Fibroblast of skin of left quadriceps (primary cell): ENCODE measurements at places on chromosomes 3 and 15.

DNA sequence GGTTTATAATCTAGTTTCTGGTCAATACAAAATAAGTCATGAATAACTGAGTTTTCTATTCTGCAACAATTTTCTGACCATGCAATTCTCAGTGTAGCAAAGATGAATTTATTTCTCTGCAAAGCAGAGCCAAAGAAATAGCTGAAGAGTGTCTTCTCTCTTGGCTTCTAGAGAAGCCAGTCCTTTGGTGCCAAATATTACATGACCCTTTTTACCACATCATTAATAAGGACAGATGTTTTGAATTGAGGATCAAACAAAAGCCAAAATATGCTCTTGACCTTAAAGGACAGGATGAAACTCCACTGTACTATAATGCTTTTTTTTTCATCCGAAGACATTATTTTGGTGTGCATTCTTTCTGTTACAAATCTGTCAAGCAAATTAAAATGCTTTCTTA, 40.2 kb upstream of the OSTN start:
- DNase-seq: no peak

- peak; percentile 87 for DNase-seq
Observed at GRCh38 chr15:49235446-49236124, 65.5 kb downstream of the GALK2 start.

- DNase-seq: no peak
Observed at GRCh38 chr3:124246949-124247348, 255.0 kb upstream of the ROPN1 start.

GRCh38 chr15:47741907-47742306, 24.6 kb downstream of the SEMA6D start:
- DNase-seq: no peak

DNA sequence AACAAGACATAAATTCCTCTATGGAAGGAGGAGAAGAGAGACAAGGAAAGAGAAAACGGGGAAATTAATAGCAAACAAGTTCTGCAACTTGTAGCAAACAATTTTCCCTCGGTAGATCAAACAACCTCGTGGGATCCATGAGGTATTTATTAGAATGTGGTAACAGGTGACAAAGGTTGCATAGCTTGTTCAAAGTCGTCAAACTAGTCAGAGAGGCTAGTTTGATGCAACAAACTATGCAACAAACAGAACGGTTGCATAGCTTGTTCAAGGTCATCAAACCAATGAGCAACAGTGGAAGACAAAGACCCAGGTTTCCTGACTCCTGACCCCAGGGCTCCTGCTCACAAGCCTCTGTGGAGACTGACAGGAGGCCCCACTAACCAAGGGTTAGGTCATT, 20.7 kb downstream of the MB21D2 start:
- DNase-seq: no peak

DNA sequence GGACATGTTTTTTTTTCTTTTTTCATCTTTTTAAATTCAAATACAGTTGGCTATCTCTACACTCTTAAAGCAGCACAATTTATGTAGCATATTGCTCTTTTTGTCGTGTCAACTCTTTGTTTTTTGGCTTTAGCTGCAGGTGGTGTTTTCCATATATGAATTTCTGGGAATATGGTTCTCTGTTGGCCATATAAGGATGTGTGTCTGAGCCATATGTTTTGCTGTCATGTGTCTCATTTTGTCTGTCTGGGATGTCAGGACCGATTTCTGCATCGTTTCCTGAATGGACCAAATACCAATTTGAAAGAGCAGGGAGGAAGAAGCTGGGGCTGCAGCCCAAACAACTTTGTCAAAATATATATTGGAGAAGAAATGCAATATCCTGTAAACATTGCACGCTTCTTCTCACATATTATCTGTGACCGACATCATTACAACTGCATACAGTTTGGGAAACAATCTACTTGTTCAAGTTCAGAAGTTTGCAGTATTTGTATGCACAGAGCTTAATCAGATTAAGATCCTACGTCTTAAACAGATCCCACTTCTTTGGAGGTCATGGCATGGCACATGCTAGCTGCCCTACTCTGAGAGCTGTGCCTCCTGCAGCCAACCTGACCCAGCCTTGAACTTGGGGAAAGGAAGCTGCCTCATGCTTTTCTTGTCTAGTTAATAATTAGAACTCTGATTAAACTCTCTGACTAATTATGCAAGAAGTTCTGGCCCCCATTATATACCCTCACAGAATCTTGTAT, 4.0 kb upstream of the SATB1 start:
- no peak for DNase-seq

DNA sequence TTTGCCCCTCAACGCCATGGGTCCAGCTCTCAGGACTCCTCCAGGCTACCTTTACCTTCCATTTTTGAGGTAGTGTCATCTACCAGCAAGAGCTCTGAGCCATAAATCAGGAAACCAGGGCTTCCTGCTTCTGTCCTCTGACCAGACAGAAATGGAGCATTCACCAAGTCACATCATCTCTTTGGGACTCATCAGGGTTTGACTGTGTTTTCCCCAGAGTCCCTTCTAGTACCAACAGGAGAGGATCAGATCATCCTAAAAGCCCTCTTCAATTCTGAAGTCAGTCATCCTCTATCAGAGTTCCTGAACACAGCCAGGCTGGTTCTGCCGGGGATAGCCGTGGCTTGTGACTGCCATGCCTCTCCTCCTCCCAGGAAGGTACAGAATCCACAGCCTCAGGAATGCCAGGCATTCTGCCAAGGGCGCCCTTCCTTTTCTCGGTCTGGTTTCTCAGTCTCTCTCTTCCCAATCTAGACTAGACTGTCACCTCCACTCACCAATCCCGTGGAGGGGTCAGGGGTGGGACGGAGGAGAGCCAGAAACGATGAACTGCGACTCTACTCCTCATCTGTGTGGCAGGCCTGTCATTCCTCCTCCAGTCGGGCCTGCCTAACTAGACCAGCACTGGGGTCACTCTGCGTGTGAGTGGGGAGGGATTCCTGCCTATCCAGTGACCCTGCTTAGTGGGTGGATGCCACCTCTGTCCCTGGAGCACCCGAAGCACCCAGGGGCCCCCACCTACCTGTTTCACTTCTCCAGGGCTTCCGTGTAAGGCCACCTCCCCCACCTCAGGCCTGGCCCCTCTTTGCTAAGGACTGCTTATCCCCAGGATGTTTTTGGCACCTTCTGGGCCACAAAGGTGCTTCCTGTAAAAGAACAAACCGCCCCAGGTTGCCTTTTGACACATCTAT, 30.9 kb downstream of the CCNL1 start:
- peak; percentile 30 for DNase-seq

DNA sequence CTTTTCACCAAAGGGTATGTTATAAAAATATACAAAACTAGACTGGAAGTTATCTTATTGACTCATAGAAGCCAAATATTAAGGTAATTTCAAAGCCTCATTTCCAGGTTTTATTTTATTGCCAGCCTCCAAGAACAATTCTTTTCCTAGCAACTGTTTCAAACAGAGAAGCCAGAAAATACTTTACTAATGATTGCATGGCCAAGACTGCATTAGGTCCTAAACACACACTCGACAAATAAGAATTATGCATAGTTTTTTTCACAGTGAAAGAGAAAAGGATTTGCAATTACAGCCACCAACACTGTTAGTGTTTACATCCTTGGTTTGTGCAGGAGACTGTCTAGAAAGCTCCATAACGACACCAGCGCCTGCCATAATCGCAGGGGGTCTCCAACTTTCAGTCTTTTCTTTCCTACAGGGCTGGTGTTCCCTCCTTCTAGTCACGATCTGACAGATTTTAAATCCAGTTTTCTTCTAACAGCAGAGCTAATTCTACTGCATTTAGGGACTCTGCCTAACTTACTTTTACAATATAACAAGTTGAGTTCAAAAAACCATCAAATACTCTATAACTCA, 58.1 kb downstream of the CLASP2 start:
- no peak for DNase-seq

DNA sequence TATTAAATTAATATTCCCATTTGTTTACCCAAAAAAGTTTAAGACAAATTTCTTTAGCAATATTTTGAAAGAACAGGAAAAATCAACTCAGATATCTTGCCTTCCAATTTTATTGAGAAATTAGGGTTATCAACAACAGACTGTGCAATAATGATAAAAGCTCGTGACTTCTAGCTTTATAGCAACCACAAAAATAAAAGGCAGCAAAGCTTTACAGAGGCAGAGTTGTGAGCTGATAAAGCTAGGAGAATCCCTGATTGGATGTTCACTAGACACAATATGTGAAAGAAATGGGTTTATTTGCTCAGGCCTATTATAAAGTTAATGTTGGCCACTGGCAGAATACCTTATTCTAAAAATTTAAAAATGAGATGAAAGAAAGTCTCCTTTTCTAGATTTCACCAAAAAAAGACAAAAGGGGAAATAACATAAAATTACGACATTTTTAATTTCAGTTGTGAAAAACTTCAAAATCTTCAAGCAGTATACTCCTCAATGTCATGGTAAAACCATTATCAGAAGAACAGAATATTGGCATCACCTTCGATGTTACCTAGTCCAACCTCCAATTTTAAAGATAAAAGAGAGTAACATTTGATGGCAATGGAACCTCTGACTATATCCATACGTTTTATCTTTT, 2.8 kb downstream of the VPS13C start:
- DNase-seq: no peak

DNA sequence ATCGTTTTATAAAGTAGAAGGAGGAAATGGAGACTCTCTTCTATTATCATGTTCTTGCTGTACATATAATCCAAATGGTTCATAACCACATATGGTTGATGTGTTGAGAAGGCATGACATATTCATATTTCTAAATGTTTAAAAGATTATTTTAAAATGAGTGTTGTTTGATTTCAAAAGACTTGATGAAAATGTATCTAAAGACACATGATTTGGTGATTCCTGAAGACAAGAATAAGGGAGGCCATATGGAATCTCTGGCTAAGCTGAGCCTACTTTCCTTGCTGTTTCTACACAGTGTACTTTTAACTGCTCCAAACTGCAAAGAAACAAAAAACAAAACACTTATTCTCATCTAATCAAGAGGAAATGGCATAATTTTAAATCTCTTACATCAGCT, 23.0 kb upstream of the GYG1 start:
- DNase-seq: no peak

DNA sequence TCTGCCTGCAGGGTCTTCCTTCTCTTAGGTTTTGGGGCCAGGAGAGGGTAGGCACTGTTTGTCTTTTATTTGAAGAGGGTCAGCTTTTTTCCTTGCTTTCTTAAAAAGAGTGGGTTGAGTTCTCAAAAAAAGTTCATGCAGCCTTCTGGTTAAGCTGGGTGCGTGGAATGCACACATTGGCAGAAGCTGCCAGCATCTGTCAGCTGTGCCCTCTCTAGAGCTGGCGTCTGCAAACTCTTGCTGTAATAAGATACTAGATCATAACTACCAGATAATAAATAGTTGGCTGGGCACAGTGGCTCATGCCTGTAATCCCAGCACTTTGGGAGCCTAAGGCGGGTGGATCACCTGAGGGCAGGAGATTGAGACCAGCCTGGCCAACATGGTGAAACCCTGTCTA, 373.4 kb downstream of the OCA2 start:
- DNase-seq: no peak

GRCh38 chr15:92561754-92562153, 93.8 kb downstream of the FAM174B start:
- no peak for DNase-seq

GRCh38 chr3:189232790-189233189, 61.0 kb downstream of the TPRG1 start:
- DNase-seq: no peak

- no peak for DNase-seq
Observed at GRCh38 chr15:31337352-31338031, 10.9 kb downstream of the KLF13 start.

- no peak for DNase-seq
Observed at GRCh38 chr15:79872358-79873017, 24.3 kb downstream of the MTHFS start.

- DNase-seq: no peak
Observed at GRCh38 chr3:32607522-32607921, 36.9 kb upstream of the DYNC1LI1 start.

- no peak for DNase-seq
Observed at GRCh38 chr15:90086868-90087268, 15.4 kb downstream of the IDH2 start.

DNA sequence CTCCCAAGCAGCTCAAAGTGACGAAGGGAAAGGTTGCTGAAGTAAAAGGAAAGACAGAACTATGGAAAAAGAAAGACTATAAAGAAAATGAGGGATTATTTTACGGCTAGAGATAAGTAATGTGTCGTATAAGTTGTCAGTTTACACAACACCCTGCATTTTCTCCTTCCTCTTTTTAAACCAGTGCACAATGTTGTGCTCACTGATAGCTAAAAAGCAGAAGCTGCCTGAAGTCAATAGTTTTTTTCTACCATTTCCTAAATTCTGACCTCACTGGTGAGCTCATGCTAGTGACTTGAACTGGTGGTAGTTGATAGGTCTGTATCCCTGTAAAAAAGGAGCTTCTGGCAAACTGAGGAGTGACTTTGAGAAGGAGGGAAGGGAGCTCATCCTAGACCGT, 368.6 kb upstream of the GBE1 start:
- no peak for DNase-seq

DNA sequence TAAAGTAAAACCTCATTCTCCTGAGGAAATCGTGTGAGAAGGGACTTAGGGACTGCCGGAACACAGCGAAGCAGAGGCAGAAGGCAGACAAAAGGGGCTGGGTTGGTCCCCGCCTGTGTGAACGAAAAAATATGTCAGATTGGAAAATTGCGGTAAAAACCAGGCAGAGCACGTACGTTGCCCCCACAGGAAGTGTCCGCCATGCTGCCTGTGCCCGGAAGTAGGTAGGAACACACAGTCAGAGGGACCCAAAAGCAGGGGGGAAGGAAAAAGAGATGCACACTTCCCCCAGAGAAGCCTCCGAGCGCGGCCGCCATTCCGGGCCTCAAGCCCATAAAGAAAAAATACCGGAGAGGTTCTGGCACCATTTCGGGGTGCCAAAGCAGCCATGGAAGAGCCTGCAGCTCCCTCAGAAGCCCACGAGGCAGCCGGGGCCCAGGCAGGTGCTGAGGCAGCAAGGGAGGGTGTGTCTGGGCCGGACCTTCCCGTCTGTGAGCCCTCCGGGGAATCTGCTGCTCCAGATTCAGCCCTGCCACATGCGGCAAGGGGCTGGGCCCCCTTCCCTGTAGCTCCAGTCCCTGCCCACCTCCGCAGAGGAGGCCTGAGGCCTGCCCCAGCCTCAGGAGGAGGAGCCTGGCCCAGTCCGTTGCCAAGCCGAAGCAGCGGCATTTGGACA, at the start of gene MKRN3:
Gene MKRN3 (plus strand): TSS at position 280 of the 676 bp plus-strand sequence. CDS start 109 bp downstream, at position 389.
- DNase-seq: peak; percentile 14

GRCh38 chr3:62571916-62572315, 198.6 kb upstream of the FEZF2 start:
- no peak for DNase-seq

GRCh38 chr3:141287326-141287725, 55.7 kb downstream of the PXYLP1 start:
- DNase-seq: no peak
